CD8-positive, alpha-beta T cell (primary cell): ENCODE measurements at places on chromosomes 1 and 21.

GRCh38 chr1:206770531-206771337 is at the start of gene IL19:
TSS of gene IL19 (plus strand) at chr1:206770773. CDS start at chr1:206836663, 65,890 bp downstream.
- DNase-seq: no peak

DNA sequence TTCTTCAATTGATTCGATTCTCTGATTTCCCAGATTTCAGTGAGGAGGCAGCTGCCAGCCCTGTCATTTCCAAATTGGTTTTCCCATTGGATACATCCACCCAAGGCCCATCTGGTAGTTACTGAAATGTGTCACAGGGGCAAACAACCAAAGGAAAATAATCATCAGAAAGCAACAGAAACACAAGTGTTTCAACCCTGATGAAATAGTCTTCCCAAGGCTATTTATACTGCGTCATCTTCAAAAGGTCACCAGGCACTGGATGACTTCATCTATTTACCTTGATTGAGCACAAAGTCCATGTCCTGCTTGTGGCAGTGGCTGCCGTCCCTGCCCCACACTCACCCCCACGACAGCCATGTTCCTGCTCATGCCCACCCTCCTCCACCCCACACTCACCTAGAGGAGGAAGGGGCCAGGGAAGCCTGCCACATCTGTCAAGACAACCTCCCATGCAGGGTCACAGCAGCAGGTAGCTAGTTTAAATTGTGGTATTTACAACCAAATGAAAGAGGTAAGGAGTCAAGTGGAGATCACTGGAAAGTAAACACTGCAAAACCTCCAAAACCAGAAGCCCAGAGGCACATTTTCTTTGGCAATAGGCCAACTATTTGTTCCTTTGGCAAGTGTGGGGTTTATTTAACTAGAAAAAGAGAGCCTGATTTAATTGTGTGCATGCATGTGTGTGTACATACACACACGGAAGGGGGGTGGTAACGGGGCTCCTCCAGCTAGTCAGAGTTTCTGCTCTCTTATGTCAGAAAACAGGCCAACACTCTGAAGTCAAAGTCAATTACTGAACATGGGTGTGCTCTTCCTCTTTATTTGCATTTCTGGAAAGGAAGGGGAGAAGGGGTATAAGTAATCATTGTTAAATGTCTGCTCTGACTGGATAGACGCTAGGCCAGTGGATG is 49.5 kb upstream of the RAB4A start:
- DNase-seq: no peak

- peak; percentile 54 for DNase-seq
These were observed 146.2 kb upstream of the KRTAP19-8 start for GRCh38 chr21:31184459-31184858.

GRCh38 chr1:164770131-164770529 is 211.1 kb downstream of the PBX1 start:
- no peak for DNase-seq

DNA sequence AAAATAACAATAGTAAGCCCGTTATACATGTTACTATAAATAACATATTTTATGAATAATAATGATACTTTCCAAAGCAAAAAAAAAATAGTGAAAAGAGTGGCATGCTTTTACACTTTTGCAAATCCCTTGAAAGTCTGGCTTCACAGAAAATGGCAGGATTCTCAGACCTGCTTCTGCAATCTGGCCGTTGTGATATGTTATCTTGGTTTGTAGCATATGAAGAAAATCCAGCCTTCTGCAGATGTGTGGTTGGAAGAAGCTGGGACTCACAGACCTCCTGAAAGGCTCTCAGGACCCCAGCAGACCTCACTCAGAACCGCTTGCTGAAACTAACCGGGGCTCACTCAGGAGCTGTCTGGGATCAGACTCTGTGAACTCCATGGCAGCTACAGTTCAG is 256.0 kb upstream of the TMEM51 start:
- no peak for DNase-seq
